ENCODE measurements at places on chromosomes 3 and 15.

DNA sequence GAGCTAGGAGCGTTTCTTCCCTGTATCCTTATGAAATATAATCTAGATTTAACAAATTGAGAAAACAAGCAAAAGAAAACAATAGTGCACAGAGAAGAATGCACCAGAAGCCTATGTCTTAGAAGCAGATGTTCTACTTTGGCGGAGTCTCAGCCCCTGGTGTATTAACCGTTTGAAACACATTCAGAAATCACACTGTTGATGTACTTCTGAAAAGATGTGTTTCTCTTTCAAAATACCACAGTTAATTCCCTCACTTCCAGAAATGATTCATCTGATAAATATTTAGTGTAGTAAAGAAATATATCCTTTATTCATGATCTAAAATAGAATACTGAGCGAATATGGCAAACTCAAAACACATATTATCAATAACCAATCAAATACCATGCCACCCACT, 77.7 kb downstream of the CBLB start:
- no peak for DNase-seq

- peak; percentile 15 for DNase-seq
These were observed 21.1 kb downstream of the MAPK6 start for GRCh38 chr15:52039925-52040781.

DNA sequence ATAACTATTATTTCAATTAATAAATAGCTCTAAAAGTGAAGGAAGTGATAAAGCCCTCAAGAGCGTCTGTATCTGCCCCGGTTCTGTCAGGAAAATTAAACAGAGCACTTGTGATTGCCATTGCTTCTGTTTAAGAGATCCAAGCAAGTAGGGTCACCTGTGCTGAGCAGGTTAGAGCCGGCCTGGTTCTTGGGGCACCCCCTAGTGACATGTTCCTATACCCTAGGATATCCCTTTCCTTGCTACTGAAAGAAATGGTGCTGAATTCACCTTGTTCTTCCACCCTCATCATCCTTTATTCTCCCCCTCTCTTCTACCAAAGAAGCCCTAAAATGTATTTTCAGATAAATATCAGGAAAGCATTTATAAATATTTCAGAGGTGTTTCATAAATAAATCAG, 323.5 kb downstream of the RORA start:
- no peak for DNase-seq

DNA sequence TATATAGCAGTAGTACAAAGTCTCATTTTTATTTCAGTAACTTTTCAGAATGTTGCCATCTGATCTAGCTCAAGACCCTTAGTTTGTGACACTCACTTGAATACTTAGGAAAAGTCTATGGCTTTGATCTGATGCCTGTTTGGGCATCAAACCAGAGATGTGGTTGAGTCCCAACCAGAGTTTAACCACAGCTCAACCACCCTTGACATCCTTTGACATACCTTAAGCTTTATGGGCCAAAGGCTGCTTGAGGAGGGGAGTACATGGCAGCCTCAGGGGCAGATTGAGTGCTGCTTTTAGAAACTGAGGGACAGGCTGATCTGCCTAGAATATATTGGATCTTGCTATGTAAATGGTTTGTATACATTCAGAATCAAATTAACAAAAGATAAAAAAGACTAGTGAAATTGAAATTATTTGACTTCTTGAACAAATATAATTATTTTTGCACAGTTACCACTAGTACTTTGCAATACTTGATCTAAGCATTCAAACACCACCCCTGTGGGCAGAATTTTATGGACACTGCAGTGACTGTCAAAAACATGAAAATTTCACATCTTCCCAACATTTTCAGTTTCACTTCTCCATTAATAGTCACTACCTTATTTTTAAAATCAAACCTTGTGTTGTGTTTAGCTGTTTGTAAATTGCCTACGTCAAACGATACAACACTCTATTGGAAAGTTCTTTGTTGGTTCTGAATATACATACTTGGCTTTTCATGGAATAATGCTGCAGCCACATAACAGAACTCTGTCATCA, 199.8 kb downstream of the UBE2E2 start:
- DNase-seq: no peak

- no peak for DNase-seq
These were observed 62.6 kb upstream of the SLC2A2 start for GRCh38 chr3:171088964-171089754.

GRCh38 chr3:3305084-3305483, 125.6 kb upstream of the CRBN start:
- no peak for DNase-seq

DNA sequence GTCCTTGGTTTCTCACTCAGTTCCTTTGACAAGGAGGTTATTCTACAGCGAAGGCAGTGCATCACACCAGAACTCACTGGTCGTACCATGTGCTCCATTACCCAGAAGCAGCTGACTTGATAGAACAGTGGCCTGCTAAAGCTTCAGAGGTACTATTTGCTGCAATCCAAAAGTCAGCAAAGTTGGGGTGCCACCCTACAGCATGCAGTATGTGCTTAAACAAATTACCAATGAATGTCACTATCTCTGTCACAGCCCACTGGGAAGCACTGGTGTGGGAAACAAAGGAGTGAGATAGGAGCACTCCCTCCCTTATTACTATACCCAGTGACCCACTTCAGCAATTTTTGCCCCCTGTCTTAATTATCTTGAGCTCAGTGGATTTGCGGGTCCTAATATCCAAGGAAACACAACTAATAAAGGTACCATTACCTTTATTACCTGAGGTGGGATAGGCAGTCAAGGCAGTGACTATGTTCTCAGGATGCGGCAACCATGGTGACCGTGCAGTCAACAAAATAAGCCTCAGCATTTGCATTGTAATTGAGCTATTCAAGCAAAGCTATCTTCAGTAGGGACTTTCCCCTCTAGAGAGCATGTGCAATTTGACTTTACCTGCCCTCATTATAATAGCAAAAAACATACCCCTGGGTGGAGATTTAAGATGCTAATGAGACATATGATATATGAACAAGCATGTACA, 199.4 kb downstream of the OCA2 start:
- DNase-seq: no peak

DNA sequence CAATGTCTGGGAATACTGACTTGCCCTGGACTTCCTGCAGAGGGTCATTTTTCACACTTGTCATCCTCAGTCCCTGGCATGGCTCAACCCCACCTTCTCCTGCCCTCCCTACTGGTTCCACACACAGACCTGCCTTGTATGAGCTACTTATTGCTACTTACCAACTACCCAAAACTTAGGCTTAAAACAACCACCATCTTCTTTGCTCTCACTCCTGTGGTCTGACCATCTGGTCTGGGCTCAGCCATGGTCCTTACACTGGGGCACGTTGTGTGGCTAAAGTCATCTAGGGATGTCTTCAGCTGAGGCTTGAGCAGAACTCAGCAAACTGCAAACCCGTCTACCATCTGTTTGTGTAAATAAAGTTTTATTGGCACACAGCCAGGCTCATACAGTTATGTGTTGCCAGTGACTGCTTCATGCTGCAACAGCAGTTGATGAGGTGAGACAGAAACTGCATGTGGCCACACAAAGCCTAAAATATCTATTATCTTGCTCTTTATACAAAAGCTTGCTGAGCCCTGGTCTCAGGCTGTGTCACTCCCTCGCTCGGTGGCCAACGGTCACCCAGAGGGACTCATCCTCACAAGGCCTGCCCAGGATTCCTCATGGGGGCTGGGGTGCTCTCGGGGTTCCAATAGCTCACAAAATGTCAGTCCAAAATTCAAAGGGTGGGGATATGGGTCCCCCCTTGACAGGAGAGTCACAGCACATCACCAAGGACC, 43.5 kb downstream of the KLF15 start:
- no peak for DNase-seq

DNA sequence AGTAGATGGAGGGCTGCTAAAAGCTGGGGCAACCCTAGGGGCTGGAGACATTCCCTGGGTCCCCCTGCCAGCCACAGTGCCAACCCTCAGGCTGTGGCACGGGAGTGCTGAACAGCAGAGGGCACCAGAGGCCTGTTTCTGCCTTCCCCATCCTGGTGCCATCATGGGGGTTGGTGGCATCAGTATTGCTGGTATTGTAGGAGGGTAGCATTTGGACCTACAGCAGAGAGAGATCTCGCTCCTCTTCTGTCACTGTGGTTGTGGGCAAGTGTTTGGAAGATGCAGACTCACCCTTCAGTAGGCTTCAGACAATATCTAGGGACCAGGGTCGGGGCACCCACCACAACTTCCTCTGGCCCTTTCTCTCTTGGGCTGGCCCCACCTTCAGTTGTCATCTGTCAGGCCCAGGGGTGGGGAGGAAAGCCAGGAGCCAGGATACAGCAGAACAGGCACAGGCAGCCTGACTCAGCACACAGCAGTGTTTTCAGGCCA, 123.5 kb downstream of the RPLP1 start:
- peak; percentile 93 for DNase-seq

DNA sequence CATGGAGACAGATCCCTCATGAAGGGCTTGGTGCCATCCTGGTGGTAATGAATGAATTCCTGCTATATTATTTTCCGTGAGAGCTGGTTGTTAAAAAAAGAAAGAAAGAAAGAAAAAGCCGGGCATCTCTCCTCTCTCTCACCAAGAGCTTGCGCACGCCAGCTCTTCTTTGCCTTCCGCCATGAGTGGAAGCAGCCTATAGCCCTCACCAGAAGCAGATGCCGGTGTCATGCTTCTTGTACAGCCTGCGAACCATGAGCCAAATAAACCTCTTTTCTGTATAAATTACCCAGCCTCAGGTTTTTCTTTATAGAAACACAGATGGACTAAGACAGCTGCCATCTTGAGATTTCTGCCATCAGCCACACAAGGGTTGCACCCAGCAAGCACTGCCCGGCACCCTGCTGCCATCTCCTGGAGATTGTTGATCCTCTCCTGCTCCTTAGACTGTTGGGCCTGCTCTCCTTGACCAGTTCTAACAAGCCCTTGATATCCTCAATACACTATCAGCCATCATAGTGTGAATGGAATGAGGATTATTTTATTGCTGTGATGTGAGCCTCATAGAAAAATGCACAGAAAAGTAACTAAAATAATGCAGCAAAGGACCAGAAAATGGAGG, 3.5 kb upstream of the AHSG start:
- DNase-seq: no peak

- DNase-seq: no peak
These were observed 22.2 kb upstream of the NRROS start for GRCh38 chr3:196617256-196617655.

DNA sequence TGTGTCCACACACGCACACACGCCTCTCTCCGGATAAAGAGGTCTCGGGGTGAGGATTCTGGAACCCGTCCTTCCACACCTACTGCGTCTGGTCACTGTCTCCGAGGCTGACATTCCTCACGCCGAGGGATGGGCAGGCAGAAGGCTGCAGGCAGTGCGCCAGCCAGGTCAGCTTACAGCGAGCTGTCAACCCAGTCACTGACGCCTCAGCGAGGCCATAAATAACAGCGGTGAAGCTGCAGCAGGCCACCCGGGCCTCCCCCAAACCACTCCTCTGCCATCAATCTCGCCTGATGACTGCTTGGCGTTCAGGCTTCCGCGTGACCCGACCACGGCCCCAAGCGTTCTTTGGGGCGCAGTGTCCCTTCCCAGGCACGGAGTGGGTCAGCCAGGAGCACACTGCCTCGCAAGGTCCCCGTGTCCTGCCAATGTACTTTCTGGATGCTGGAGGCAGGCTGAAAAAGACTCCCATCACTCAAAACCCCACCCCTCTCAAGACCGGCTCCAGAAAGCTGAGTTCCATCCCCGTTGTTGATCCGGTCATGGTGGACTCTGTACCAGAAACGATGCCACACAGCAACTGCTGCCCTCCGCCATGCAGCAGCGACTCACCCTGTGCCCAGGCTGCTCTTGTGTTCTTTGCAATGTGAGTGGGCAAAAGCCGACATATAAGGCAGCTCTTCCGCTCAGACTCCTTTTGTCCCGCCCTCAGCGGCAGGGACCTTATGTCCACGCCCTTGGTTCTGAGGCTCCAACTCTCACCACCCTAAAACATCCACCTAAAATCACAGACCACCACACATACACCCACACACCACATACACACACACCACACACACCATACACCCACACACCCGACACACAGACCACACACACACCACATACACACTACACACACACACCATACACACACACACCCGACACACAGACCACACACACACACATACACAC, 27.1 kb downstream of the CPN2 start:
- no peak for DNase-seq

DNA sequence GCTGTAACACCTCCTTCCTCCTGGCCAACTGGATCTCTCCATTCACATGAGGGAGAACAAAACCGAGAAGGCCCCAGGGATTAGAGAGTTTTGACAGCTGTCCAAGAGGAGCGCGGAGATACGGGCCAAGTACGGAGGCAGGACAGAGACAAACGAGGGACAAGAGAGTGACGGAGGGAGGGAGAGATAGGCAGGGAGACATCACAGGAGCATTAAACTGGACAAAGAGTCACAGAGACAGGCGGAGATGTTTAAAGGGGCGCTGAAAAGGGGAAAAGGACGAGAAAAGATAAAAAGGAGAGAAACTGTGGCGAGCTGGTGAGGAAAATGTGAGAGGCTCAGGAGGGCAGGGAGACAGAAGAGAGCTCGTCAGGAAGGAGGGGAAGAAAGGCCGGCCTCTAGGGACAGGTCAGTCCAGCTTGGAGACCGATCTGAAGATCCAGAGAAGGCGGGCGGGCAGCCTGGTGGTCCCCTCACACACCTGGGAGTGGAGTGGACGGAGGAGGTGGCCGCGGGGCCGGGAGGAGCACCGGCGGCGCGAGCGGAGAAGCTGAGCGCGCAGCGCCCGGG, 40.5 kb upstream of the ROPN1 start:
- DNase-seq: peak; percentile 22

DNA sequence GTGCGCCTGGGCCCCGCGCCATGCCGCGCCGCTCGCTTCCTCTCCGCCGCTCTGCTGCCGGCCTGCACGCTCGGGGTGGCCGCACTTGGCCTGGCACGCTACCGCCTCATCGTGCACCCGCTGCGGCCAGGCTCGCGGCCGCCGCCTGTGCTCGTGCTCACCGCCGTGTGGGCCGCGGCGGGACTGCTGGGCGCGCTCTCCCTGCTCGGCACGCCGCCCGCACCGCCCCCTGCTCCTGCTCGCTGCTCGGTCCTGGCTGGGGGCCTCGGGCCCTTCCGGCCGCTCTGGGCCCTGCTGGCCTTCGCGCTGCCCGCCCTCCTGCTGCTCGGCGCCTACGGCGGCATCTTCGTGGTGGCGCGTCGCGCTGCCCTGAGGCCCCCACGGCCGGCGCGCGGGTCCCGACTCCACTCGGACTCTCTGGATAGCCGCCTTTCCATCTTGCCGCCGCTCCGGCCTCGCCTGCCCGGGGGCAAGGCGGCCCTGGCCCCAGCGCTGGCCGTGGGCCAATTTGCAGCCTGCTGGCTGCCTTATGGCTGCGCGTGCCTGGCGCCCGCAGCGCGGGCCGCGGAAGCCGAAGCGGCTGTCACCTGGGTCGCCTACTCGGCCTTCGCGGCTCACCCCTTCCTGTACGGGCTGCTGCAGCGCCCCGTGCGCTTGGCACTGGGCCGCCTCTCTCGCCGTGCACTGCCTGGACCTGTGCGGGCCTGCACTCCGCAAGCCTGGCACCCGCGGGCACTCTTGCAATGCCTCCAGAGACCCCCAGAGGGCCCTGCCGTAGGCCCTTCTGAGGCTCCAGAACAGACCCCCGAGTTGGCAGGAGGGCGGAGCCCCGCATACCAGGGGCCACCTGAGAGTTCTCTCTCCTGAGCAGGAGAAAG, 951 bp downstream of the GPR62 start:
- DNase-seq: peak; percentile 87

GRCh38 chr15:91593067-91593466, 260.4 kb upstream of the SLCO3A1 start:
- DNase-seq: no peak

- DNase-seq: no peak
These were observed 68.8 kb downstream of the PLOD2 start for GRCh38 chr3:146092230-146092629.

- no peak for DNase-seq
These were observed 485 bp downstream of the CELF6 start for GRCh38 chr15:72319360-72319984.
